ENCODE measurements at places on chromosomes 7 and 10.
A peak's percentile ranks its signal among the peaks of the same experiment; 100 is the strongest.

- DNase-seq = peak; percentile 75
Observed at GRCh38 chr7:24821045-24821753, 63.9 kb upstream of the GSDME start.

- no peak for DNase-seq
Observed at GRCh38 chr10:103616705-103617601, 123.4 kb downstream of the NEURL1 start.

DNA sequence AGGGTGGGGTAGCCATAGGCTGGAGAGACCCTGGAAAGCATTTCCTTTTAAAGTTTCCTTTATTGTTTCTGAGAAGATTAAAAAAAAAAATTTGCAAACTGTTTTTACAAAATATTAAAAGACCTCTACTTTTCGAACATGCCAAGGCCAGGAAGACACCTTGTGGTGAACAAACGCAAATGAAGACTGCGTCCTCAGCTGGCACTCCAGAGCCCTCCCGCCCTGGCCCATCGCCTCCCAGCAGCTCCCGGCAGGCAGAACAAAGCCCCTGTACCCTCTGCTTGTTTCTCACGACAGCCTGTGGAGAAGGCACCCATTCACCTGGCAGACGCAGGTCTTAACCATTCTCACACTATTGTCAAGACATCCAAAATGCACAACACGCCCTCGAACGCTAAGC lies 56.4 kb downstream of the ESYT2 start:
- DNase-seq = no peak

DNA sequence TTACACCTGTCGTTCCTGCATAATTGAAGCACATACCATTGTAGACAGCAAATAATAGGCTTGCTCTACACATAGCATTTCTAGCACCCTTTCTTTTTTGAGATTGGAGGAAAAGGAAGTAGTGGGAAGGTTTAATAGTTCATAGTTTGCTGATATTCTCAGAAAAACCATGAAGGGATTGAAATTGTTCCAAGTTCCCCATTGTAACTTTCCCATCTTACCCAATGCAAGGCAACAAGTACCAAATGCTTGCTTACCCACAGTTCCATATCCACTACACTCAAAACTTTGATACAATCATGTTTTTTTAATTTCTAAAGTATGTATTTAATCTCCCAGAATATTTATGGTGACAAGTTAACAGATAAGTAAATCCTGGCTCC lies 13.8 kb downstream of the CYP3A5 start:
- no peak for DNase-seq

GRCh38 chr7:36053589-36053988 lies 99.5 kb upstream of the EEPD1 start:
- DNase-seq = no peak

DNA sequence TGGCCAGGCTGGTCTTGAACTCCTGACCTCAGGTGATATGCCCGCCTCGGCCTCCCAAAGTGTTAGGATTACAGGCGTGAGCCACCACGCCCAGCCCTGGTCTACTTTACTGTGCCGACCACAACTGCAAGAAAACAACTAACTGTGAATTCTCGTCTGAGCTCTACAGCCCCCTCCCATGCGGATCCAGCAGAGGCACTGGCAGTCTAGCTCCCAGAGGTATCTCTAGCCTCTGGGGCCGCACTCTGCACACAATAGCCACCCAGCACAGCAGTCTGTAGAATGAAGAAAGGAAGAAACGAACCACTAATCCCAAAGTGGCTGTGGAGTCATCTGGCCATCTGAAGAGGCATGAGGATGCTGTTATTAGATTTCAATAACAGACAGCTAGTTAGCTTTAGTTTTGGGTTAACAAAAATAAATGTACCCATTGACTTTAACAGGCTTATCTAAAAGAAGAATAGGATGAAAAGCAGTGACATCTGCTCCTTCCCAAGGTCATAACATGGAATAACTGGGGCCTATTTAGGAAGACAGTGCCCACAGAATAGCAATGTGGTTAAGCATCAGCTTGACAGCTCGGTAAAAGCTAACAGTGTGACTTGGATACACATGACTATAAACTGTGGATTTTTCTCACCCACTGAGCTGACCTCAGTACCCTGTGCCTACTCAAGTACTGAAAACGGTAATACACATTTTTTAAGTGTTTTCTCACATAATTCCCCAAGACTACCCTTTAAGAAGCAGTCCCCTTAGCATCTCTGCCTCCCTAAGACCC lies 131.9 kb downstream of the TNS3 start:
- DNase-seq = no peak

DNA sequence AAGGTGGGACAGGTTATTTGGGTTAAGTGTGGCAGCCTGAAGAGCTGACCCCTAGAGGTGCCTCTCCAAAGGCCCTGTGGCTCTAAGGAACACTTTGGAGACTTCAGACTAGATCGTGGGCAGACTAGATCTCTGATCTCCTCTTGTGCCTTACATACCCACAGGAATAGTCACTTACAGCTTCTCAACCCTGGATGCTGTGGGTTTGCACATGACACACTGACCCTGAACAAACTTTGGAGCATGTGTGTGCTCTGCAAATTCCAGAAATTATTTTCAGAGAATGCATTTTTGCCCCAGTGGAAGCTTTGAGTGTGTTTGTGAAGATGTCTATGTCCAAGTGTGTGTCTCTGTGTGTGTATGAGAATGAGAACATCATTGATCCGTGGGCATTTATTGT lies 119.6 kb downstream of the EMX2 start:
- DNase-seq = no peak

GRCh38 chr10:121813211-121813815 lies 114.5 kb downstream of the ATE1 start:
- no peak for DNase-seq

DNA sequence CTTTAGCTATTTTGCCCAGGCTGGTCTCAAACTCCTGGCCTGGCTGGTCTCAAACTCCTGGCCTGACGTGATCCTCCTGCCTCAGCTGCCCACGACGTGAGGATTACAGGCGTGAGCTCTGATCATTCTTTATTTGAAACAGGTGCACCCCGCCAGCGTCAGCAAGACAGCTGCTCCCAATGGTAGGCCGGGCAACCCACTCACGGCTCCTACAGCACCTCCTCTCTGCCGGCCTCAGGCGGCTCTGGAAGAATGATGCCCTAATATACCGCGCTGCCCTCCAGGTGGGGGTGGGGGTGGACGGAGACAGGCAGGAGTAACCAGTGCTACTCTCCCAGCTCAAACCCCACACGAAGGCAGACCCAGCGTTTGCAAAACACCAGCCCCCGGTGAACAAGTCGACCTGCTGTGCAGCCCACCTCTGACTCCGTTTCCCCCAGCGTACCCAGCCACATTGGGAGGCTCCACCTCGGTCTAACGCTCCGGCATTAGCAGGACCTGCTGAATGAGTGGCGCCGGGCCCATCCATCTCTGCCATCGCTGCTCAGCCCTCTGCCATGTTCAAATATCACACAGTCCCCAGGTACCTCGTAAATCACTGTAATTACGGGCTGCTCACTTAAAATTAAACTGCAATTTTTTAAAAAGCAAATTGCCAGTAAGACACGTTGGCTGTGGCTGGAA lies 148.6 kb downstream of the ELFN1 start:
- DNase-seq = no peak

- no peak for DNase-seq
Observed at GRCh38 chr7:70836279-70836678, 295.7 kb upstream of the GALNT17 start.

DNA sequence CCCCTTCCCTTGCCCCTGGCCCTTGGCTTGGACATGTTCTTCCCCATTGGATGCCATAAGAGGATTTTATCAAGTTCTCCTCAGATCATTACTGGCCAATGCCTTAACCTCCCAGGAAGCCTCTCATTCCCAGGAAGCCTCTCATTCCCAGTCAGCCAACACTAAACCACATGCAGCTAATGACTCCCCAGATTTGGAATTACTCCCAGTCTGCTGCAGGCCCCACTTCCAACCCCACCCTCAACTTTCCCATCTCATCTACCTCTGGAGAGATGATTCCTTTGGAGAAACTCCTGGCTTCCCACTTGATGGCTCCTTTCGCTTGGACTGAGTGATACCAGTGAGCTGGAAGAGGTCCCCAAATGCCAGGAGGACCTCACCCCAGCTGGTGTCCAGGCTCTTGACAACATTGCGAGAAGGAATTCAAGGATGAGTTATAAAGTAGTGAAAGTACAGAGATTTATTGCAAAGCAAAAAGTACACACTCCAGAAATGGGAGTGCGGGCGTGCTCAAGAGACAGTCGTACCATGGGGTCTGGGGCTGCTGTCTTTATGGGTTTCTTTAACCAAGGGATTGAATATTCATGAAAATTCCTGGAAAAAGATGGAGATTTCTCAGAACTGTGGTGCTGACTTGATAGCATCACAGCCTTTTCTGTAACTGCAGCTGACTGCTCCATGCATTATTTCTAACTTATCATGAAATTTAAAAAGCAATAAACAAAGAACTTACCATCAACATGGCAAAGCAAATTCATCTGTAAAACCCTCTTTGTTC lies 117.2 kb upstream of the ADCY1 start:
- DNase-seq = no peak

DNA sequence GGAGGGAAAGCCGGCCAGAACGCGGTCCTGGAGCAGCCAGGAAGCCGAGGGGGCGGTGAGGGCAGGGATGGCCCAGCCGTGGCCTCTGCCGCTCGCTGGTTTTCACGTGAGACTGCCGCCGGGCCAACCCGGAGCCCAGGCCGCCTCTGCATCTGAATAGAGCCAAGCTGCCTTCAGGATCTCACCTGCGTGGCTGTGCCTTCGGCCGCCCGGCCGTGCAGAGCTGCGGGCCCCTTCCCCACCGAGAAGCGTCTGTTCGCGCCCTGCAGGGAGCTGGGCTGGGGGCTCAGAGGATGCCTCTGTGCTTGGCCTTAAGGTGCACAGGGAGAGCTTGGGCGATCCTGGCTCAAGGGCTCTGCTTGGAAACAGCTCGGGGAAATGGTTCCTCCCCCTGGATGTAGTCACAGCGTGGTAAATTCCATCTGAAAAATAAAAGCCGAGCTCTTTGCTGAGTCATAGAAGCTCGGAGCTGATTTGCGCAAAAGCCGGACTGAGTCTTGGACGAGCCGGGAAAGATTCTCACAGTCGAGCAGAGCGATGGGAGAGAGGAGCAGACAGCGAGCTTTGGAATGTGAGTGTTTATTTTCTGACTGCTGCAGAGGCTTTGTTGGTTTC lies at the start of gene JAKMIP3:
Gene JAKMIP3 (plus strand): TSS at position 456 of the 615 bp plus-strand sequence. CDS start 38,863 bp downstream, outside the sequence.
- DNase-seq = no peak

GRCh38 chr7:47285860-47286491 lies 295.9 kb downstream of the TNS3 start:
- no peak for DNase-seq

DNA sequence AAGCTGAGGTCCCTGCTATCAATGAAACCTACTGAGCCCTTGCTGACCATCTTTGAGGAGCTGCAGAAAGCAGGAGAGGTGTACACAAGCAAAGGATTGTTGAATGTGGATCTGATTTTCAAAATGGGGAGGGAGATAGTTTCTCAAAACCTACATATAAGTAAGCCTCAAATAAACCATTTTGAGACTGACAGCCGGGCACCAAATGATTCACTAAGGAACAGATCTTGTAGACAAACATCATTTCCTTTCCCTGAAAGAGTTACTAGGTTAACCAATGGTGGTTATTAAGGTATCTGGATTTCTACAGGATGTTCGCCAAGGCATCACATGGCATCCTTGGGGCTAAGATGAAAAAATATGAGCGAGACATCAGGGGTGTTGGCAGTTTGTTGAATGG lies 24.5 kb upstream of the RHOBTB1 start:
- no peak for DNase-seq

GRCh38 chr10:17766731-17767130 lies 14.7 kb downstream of the TMEM236 start:
- no peak for DNase-seq

DNA sequence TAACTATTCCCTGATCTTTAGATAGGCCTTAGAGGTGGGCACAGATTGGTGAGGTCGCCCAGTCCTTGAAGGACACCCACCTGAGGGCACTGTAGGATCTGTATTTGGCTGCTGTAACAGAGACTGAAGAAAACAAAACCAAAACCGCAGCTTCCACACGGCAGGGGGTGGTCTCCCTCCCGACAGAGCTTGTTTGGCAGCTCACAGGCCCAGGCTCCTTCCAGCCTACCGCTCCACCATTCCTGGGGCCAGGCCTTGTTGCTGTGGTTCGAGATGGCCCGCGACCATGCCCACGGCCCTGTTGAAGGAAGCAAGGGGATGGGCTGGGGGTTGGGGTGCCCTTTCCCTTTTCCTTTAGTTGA lies 30.4 kb downstream of the ZNF783 start:
- DNase-seq = no peak

DNA sequence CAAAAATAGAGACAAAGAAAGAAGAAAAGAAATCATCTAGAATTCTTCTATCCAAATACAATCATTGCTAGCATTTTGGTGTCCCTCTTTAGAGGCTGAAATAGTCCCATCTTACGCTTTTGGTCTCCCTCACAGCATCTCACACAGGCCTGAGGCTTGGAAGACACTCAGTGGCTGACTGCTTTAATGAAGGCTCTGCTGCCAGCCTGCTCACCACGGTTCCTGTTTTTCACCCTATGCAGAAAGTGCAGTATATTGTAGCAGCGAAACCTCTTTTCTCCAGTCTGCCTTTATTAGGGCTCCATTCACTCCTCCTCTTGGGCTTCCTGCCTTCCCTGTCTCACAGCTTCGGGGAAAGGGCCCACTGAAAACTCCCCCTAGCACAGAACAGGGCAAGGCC lies 102.2 kb downstream of the JCAD start:
- DNase-seq = no peak

DNA sequence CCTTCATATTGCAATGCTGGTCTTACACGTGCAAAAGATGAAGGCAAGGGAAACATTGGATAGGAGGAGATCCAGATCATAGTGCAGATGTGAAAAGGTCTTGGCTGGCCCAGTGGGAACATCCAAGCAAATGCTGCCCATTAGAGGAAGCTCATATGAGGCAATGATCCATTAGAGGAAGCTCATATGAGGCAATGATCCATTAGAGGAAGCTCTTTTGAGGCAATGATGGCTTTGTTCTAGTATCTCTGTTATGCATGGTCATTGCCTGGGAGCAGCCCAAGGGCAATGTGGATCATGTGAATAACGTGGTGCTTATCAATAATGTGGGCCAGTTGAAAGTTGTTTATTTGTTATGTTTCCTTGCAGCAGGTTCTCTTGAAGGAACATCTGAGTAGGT lies 37.8 kb downstream of the STEAP4 start:
- DNase-seq = no peak

DNA sequence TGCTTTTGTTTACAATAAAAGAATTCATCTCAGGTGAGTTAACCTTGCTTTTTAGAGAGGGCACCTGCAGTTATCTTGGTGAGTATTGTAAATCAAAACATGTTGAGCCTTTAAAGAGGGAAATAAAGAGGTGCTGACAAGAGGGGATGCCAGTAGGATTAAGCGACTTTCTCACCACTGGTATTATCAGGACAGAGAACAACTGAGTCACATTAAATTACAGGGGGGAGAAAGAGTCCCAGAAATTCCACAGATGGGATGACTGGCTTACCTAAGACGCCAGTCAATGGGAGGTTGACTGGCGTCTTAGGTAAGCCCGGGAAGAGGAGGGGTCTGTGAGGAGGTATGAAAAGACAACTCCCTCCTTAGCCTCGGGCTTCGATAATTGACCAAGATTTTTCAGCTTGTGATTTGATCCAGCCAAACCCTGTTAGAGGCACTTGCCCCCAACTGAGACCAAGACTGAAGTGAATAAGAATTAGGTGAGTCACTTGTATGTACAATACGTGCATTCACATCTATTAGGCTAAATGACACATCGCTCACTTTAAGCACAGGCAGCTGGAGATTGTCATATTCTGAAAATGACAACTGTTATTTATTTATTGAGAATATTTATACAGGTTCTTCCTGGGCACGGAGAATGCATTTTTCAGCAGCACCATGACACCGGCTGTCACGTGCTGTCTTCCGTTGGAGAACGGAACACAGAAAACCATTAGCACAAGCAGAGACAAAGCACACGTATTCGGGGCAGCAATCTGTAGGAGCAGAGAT lies 117.6 kb downstream of the SEM1 start:
- no peak for DNase-seq

- no peak for DNase-seq
Observed at GRCh38 chr10:10911471-10911921, 106.2 kb upstream of the CELF2 start.
